Stimulated activated CD4-positive, alpha-beta T cell treated with anti-CD3 and anti-CD28 coated beads, Interleukin-1b, Interleukin-23, amount 100 ng/mL, for 1 hour (primary cell): ENCODE measurements at places on chromosomes 4 and X.

DNA sequence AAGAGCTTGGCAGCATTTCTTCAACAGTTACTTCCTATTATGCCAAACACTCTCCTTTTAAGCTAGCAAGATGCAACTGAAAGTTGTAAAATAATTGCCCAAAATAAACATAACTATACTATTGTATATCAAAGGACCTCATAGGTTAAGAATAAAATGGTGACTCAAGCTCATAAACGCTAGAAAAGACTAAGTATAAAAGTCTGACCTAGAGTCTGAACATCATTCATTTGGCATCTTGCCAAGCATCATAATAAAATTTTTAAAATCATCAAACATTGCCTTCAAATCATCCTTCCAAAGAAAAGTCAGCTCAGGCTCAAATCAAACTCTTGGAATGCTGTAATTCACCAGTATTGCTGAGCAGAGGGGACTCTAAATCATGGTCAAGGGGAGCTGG is 281.2 kb downstream of the QDPR start:
- no peak for DNase-seq

DNA sequence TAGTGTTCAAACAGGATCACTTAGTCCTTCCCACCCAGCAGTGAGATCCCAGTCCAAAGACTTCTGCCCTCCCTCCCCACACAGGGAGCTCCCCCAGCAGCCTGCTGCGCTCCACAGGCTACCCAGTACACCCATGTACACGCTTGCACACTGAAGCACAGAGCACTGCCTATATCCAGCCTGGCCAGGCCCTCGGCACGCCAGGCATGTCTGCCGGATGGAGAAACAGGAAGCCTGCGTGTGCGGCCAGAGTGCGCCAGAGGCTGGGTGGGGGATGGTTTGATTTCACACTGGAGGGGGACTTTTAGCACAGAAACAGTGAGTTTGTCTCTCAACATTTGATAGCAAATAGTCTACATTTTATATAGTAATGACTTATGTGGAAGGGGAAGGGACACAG is 833.5 kb upstream of the IGFBP7 start:
- DNase-seq = no peak

- DNase-seq = no peak
These were observed 671 bp downstream of the SLC7A11 start for GRCh38 chr4:138241281-138242075.

GRCh38 chrX:136766785-136767103 is 14.0 kb downstream of the ARHGEF6 start:
- DNase-seq = no peak

DNA sequence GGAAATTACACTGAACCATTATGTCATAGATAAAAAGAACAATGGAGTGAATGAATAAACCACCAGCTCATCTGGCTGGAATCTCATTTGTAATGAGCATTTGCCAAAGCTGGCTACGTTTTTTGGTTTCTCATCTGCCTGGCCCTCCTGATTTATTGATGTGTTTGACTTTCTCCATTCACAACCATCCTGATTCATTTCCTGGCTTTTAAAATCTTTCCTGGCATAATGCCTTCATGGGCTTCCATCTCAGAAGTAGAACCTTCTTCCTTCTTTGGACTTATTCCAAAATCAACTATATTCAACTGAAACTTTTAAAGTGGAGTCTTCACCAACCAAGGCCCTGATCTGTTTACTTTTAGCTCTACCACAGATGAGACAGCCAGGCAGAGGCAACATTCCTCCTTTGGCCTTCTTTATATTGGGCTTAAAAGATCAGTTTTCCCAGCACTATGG is 36.0 kb upstream of the ARSJ start:
- no peak for DNase-seq

DNA sequence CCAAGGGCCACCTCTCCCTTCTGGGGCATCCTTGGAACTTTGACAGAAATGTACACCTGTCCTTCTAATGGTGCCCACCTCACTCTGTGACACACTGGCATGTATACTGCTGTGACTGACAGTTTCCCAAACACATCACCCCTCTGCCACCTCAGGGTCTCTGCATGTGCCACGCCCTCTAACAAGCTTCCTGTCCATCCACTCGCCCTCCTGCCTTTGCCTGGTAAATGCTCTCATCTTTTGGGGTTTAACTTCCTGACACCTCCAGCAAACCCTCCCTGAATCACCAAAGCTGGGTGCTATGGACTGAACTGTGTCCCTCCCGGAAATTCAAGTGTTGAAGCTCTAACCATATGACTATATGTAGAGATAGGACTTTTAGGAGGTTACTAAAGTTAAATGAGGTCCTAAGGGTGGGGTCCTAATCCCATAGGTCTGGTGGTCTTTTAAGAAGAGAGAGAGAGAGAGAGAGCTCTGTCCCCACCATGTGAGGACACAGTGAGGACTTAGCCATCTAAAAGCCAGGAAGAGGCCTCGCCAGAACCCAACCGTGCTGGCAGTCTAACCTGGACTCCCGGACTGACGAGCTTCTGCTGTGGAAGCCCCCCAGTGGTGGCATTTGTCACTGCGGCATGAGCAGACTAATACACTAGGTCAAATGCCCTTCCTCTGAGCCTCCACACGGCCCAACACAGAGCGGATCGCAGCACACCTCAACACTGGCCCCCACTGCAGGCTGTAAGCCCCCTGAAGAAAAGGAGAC is 95.6 kb downstream of the AFAP1 start:
- peak; percentile 47 for DNase-seq

DNA sequence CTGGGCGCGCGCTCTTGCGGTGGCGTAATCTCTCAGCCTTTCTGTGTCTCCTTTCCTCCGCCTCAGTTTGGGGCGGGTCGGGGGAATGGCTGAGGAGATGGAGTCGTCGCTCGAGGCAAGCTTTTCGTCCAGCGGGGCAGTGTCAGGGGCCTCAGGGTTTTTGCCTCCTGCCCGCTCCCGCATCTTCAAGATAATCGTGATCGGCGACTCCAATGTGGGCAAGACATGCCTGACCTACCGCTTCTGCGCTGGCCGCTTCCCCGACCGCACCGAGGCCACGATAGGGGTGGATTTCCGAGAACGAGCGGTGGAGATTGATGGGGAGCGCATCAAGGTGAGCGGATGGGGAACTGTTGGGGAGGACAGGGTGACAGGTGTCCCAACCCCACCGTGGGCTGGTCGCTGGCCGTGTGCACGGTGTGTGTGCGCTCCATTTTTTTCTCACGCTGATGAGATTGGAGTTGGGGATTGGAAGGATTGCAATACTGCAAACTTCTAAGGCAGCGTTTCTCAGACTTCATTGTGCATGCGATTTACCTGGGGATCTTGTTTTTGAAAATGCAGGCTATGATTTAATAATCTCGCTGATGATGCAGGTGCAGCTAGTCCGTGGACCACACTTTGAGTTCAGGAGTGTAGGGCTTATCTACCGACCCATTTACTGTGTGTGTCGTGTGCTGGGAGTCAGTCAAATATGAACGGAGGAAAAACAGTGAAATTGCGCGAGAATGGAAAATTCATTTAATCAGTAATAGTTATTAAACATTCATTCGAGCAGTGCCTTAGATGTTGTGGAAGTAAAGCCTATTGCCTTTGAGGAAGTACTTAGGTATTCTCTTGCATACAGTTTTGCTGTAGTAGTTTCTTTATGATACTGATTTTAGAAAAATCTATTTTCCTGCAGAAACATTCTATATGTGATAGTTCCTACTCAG is at the start of gene RAB33B:
RAB33B (plus strand) TSS at position 11 of the 935 bp plus-strand sequence; CDS start at position 86, 75 bp downstream.
- no peak for DNase-seq

- DNase-seq = no peak
These were observed 62.6 kb downstream of the PKD2 start for GRCh38 chr4:88070031-88070430.

DNA sequence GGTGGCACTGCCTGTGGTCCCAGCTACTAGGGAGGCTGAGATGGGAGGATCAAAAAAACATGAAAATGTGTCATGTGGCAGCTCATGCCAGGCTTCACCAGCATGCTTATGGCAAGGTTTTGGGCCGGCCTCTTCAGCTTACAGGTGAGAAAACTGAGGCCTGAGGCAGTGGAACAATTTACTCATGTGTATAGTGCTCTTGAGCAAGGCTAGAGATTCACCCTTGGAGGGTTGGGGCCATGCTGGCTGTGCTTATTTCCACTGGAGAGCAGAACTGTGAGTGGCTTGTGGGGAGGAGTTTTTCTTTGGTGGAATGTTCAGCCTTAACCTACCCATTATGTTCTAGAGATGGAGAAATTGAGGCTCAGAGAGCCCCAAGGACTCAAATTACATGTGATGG is 31.8 kb downstream of the NSD2 start:
- DNase-seq = no peak

DNA sequence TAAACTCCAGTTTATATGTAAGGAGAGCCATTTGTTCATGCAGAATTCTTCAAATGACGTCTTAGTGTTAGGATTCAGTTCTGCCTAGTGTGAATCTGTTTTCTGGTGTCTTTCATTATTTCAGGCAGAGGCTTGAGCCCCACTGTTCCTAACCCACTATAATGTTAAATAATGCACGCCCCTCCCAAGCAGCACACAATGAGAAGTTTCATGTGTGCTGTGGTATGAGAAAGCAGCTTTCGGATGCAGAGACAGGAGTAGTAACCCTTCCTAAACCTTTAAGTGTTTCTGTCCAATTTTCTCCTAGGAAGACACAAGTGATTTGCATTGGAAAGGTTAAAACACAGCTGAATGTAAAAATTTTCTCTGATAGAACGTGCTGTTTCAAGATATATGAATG is 54.5 kb downstream of the TRIM2 start:
- no peak for DNase-seq

DNA sequence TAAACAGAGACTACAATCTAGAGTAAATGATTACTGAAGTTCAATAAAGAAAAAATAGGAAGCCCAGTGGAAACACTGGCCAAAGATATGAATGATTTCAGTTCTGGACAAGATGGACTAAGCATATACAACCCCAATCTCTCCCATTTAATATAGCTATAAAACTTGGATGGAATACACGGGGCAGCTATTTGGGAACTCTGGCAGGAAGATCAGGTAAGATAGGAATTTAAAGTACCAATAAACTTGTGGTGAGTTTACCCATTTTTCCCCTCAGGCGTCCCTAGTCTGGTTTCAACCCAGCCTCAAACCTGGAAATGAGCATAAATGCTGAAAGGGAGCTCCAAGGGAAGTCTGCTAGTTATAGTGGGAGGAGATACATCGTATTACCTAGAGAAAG is 20.4 kb downstream of the NUP54 start:
- no peak for DNase-seq

DNA sequence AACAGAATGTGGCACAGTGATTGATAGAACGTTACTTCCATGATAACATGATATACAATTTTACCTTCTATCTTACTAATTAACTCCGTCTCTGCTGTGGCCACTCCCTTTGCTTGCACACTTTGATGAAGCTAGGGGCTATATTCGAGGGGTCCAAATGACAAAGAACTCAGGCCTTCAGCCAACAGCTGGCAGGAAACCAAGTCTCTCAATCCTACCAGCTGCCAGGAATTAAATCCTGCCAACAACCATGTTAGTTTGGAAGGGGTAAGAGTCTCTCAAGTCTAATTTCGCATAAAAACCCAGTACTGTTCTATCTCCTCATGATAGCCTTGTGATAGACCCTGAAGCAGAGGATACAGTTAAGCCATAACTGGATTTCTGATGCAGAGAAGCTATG is 1122.9 kb upstream of the PCDH10 start:
- DNase-seq = no peak

DNA sequence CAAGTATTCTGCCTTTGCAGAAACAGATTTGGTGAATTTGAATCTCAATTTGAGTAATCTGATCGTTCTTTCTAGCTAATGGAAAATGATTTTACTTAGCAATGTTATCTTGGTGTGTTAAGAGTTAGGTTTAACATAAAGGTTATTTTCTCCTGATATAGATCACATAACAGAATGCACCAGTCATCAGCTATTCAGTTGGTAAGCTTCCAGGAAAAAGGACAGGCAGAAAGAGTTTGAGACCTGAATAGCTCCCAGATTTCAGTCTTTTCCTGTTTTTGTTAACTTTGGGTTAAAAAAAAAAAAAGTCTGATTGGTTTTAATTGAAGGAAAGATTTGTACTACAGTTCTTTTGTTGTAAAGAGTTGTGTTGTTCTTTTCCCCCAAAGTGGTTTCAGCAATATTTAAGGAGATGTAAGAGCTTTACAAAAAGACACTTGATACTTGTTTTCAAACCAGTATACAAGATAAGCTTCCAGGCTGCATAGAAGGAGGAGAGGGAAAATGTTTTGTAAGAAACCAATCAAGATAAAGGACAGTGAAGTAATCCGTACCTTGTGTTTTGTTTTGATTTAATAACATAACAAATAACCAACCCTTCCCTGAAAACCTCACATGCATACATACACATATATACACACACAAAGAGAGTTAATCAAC is 15.3 kb downstream of the PLP1 start:
- DNase-seq = no peak

- DNase-seq = no peak
These were observed 905.2 kb downstream of the TRAM1L1 start for GRCh38 chr4:116180157-116180601.

GRCh38 chr4:158884280-158884679 is 115.5 kb downstream of the FNIP2 start:
- no peak for DNase-seq

DNA sequence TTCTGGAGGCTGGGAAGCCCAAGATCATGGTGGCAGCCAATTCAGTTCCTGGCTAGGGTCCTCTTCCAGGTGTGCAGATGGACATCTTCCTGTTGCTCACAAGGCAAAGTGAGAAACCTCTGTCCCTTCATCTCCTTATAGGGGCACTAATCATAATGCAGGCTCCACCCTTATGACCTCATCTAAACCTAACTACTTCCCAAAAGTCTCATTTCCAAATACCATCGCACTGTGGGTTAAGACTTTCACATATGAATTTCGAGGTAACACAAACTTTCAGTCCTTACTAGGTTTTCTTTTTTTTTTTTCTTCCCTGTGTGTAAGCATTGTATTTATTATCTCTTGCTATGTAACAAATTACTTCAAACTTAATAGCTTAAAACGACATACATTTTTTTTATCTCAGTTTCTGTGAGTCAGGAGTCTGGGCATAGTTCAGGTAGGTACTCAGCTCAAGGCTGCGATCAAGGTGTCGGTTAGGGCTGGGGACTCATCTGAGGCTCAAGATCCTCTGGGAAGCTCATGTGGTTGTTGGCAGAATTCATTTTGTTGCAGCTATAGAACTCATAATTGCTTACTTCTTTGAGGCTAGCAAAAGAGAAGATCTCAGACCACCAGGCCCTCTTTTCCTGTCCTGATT is 204.7 kb upstream of the STK26 start:
- no peak for DNase-seq

DNA sequence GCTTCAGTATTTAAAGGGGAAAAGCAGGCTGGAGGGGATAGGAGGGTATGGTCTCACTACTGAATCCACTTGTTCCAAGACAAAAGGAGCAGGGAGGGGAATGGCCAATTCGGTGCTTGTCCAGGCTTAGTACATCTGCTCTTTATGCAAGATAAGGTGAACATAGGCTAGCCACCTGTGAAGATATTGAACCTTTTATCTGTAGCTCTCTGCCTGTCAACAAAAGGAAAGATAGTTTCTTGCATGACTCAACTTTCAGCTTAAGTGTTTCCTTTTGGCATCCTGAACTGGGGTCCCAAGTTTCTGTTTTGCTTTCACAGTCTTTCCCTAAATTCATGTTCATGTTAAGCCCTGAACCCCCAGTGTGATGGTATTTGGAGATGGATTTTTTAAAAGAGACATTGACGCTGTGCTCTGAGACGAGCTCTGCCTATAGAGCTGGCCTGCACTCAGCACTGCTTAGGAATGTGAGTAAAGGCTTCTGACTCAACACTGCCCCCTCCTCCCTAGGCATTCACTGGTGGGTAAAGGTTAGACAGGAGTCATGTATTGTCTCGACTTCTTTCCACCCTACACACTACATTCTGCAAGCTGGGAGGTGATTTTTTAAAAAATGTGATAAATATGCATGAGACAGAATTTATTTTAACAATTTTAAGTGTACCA is 28.2 kb downstream of the FAM149A start:
- no peak for DNase-seq

- DNase-seq = no peak
These were observed 179.0 kb downstream of the CEP135 start for GRCh38 chr4:56127716-56128115.
